Stimulated activated CD4-positive, alpha-beta T cell treated with anti-CD3 and anti-CD28 coated beads, Interleukin-15, amount 100 ng/mL, for 24 hours (primary cell): ENCODE measurements at places on chromosomes 6 and 20.

DNA sequence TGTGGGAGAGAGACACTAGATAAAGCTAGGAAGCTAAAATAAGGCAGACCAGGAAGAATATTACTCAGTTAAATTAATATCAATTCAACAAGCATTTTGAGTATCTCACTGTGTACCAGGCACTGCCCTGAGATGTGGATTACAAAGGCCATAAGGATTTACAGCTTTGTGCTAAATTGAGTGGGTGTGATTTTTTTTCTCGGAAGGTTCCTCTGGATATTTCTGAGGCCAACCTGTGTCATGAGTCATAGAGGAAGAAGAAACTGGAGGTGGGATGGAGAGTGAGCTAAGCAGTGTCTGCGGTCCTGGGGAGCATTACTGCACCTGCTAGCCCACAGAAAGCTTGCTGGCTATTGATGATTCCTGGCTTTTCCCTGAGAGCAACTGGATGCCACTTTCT is 135.2 kb downstream of the RFPL4B start:
- no peak for DNase-seq

GRCh38 chr20:19074828-19075516 is 137.5 kb upstream of the SLC24A3 start:
- DNase-seq: no peak

DNA sequence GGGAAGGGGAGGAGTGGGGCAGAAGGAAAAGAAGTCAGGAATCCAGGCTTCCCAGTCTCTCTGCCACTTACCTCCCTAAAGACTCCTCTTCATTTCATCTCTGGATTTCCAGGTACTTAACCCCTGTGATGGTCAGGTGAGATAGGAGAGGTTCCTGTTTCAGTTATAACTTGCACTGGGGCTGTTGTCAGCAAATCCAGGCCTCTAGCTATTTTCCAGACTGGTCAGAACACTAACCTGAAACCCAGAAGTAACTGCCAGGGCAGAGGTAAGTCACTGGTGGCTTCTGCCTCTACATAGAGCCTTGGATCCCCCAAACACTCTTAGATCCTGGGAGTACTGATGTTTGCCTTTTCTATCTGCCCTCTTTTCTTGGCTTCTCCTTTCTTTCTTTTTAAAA is 233.5 kb upstream of the TAB2 start:
- DNase-seq: no peak

DNA sequence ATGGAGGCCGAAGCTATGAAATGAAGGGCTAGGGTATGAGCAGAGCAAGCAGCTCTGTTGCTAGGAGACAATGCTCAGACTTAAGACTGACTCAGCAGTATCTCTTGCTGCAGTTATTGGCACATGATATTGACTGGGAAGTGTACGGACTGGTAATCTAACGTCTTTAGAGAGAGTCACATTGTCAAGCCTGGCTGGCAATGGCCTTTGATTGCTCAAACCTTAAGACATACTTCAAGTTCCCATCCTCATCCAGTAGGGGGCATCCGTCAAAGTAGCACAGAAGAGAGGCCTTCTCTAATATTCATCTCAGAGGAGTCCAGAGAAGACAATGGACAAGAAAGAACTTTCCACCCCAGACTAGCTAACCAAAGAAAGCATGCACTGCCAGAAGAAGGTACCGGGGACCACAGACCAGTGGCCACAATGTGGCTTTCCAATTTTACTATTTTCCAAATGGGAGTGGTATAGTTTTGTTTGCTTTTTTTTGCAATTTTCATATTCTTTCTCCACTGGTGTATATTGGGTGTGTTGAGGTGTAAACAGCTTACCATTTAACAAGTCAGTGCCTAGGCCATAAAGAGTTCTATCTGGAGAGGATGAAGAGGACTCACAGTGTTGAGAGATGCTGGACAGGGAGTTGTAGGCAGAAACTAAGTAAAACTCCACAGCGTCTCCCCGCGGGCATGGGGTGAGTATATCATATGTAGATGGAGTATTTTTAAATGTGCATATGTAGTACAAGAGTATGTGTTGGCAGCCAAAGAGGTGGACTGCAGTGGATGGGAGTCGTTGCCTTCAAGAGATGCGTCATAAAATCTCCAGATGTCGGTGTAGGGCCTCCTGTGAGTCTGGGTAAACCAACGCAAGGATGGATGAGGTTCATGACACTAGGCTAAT is 36.7 kb downstream of the LRFN2 start:
- DNase-seq: peak; percentile 32

DNA sequence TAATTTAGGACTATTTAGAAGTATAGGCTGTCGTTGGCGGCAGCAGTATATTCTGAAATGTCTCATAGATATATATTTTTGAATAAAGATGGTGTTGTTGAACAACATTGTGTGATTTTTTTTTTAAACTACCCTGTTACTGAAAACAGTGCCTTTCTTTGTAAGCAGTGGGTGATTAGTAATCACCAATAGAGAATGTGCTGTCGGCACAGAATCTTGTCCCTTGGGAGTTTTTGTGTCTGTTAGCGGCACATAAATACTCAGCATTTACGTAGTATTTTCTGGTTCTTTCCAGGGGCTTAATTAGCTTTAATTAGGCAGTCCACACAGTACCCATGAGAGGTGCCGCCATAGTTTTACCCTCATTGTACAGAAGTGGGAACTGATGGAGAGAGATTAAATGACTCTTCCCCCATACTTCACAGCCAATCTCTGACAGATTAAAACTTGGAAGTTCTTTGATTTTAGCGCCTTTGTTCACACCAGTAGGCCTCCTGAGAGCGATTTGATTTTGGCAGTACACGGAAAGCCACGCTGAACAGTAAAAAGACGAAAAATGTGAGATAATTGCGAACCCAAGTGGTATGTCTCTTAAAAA is 58.8 kb downstream of the RPRD1B start:
- no peak for DNase-seq

DNA sequence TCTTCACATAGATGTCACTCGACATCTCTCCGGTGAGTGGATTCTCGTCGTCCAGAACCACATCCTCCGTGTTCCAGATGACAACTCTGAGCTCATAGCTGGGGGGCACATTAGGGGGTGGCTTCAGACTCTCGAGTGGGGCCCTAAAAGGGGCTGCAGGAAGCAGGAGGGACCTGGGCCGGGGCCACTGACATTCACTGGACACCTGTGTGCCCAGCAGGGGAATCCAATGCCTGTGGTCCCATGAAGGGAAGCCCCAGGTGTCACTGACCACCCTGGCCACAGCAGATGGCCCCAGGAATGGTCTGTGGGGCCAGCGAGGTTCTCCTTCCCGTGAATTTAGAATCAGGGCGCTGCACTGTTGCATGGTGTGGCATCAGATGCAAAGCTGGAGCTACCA is 18.7 kb downstream of the ERGIC3 start:
- no peak for DNase-seq

GRCh38 chr6:160634706-160635105 is 29.4 kb downstream of the LPA start:
- no peak for DNase-seq

DNA sequence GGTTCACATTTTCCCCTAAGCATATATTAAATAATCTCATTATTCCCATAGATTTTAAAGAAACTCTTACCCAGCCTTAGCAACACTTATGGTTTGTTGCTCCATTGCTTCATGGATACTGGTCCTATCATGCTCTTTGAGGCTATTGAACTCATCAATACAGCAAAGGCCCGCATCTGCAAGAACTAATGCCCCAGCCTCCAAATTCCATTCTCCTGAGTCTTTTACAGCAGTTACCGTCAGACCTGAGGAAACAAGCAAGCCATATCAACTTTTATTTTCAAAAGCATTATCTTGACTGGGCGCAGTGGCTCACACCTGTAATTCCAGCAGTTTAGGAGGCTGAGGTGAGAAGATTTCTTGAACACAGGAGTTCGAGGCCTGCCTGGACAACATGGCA is 37.7 kb upstream of the ASF1A start:
- DNase-seq: no peak

- no peak for DNase-seq
Measured at GRCh38 chr6:72559555-72559954, 62.3 kb upstream of the KCNQ5 start.

GRCh38 chr20:38748861-38749149 is 545 bp downstream of the ACTR5 start:
- peak; percentile 73 for DNase-seq

GRCh38 chr20:22584522-22584921 is at the start of gene FOXA2:
Gene FOXA2 (minus strand): TSS chr20:22584572. CDS start chr20:22584278, 294 bp downstream.
- no peak for DNase-seq

GRCh38 chr20:8389381-8390036 is 257.4 kb downstream of the PLCB1 start:
- no peak for DNase-seq

GRCh38 chr6:137734005-137734874 is 132.8 kb upstream of the TNFAIP3 start:
- DNase-seq: no peak

DNA sequence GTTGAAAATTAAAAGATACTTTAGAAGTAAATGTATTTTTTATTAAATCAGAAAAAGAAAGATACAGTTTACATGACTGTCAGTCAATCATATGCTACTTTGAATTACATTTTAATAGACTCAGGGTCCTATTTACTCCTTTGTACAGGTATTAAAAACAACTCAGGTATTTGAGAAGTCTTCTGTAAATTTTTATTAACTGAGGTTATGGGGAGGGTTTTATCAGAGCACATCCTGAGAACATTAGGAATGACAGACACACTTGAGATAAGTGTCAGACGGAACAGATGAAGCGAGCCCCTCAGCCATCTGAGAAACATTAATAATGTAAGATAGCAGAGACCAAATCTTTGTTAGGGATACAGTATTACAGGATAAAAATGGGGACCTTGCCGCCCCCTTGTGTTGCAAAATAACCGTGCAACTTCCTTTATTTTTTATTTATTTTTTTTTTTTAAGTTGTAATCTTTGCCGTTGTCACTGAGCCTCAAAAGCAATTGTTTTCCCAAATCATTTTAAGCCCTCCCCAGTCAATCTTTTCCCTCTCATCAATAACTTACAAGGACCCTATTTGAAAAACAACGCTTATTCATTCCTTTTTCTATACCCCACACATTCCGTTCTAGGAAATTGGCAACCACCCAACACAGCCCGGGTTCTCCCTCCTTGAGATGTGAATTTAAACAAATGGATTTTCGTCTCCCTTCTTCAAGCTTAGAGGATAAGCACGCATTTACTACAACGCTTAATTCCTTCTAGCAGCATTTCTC is 126.7 kb downstream of the BCAS1 start:
- peak; percentile 42 for DNase-seq

DNA sequence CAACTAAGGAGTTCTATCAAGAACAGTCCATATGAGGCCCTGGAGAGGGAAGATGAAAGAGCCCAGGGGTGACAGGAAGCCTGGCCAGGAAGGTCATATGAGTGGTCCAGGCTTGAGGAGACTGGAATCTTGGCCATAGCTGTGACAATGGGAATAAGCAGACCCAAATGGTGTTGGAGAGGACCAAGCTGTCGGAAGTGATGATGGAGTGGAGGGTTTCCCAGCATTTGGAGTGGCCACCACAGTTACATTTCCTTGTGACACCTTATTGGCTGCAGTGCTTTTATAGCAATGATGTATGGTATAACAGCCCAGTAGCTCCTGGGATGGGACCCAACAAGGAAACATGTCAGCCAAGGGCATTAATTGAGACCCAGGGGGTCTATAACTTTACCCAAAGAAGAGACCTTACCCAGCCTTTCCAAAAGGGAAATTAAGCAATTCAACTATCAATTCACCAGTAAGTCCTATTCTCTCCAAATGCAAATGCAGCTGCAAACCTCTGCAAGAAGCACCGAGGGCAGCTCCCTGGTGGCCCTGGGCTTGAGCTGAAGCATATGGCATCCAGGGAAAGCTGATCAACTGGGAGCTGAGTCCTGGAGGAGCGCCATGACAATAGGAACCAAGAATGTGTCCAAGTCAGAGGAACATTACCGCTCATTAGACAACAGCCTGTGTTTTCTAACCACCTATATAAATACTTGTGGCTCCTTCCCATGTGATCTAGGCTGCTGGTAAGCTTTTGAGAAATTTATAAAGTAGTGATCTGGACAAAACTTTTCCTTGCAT is 219.4 kb downstream of the SOD2 start:
- no peak for DNase-seq

DNA sequence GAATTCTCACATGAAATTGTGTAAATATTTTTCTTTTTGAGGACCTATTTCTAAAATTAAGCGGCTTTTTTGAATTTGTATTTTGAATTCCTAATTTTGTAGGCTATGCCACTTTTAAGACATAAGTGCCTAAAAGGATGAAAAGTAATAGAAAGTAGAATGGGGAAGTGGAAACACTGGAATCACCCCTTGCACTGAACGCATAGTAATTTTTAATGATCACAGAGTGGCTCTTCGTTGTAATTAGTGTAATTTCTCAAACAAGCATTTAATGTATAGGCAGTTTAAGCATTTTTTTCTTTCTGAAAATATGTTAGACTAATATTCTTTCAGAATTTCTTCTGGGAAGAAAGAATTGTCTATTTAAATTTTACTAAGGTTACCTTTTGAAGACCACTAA is 73.2 kb downstream of the ARID1B start:
- DNase-seq: no peak

DNA sequence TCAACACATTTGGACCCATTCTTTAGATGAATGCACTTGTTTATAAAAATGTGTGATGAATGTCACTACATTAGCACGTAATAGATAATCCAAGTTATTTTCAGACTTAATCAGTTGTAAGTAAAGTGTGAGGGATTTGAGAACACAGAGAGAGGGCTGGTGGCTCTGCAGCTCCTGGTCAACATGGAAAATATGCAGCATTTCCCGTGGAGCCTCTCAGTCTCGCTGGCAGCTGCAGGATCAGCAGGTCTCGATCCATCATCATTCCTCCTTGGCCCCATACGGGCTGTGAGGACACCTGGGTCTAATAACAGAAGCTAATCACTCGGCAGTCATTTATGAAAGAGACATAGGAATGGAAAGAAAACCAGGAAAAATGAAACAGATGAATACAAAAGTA is 390.2 kb downstream of the PRKN start:
- DNase-seq: no peak

GRCh38 chr6:118316796-118317384 is 231.2 kb upstream of the PLN start:
- no peak for DNase-seq

GRCh38 chr20:54078296-54078984 is 8.0 kb upstream of the BCAS1 start:
- DNase-seq: peak; percentile 31

DNA sequence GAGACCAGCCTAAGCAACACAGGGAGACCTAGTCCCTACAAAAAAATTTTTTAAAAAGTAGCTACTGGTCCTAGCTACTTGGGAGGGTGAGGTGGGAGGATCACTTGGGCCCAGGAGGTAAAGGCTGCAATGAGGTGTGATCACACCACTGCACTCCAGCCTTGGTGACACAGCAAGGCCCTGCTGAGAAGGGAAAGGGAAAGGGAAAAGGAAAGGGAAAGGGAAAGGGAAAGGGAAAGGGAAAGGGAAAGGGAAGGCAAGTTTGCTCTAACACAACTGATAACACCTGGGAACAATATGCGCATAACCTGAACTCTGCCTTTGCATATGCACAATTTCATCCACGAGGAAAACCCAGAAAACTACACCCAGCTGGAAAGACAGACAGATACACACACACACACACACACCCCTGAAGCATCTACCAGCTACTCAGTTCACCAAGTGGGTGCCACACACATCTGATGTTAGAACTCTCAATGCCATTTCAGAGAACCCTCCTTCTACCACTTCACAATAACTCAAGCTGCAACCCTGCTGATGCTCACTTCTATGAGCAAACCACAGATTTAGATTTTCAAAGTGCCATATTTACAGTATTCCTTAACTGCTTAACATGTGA is 19.1 kb downstream of the B4GALT5 start:
- no peak for DNase-seq

- peak; percentile 11 for DNase-seq
Measured at GRCh38 chr6:28303570-28303969, 22.2 kb downstream of the PGBD1 start.
